ENCODE measurements at places on chromosomes 6 and 20.
A peak's percentile ranks its signal among the peaks of the same experiment; 100 is the strongest.

DNA sequence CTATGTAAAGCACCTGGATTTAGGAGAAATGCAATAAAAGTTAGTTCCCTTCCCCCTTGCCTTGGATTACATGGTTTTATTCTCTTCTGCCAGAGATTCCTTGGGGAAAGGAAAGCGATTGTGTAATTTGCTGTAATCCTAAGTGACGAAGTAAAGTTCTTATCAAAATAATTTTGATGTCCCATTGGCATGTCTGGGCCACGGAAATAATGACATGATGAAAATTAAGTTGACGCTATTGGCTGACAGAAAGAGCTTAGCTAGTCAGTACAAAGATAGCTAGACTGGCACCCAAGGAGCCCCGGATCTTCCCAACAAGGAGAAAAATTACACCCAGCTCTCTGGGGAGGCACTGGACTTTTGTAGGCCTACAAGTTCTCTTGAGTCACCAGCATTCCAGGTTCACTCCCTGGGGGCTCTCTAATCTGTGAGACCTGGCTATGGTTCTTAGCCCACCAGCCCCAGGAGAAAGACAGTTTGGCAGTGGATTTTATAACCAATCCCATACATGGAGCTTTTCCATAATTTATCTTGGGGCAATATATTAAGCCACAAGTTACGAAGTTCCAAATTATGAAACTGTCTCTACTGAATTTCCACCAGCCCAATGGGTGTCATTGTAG lies 59.9 kb downstream of the FOXA2 start:
- no peak for DNase-seq

- no peak for DNase-seq
Observed at GRCh38 chr6:15036690-15037245, 209.1 kb upstream of the JARID2 start.

DNA sequence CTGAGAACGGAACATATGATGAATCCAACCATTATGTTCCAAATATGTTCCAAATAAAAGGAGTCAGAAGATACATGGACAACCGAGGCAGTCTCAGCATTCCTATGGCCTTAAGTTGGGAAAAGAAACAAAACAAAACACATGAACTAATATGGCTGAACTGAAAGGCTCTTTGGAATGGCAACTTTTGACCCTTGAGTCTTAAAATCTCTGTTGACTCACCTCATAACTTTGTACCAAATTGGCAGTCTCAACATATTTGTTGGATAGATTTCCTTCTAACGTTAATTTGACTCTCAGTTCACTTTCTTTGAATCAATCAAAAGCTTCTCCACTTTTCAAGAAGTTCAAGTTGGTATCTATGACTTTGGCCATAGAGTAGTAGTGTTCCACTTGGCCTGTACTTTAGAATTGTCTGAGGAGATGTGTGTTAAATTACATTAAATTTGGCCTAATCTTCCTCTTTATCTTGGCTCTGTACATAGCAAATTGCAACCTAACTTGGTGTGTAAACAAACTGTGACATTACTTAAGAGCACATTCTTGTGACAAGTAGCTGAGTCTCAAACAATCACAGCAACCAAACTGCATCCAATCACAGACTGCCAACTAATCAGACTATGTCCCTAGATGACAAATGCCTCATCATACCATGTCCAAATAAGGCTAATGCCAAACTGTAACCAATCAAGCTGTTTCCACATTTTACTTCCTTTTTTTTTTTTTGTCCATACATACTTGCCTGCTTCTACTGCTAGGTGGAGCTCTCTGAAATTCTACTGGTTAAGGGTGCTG lies 208.8 kb downstream of the BMP2 start:
- no peak for DNase-seq

- peak; percentile 89 for DNase-seq
Observed at GRCh38 chr6:34546551-34547321, 9.4 kb downstream of the SPDEF start.

DNA sequence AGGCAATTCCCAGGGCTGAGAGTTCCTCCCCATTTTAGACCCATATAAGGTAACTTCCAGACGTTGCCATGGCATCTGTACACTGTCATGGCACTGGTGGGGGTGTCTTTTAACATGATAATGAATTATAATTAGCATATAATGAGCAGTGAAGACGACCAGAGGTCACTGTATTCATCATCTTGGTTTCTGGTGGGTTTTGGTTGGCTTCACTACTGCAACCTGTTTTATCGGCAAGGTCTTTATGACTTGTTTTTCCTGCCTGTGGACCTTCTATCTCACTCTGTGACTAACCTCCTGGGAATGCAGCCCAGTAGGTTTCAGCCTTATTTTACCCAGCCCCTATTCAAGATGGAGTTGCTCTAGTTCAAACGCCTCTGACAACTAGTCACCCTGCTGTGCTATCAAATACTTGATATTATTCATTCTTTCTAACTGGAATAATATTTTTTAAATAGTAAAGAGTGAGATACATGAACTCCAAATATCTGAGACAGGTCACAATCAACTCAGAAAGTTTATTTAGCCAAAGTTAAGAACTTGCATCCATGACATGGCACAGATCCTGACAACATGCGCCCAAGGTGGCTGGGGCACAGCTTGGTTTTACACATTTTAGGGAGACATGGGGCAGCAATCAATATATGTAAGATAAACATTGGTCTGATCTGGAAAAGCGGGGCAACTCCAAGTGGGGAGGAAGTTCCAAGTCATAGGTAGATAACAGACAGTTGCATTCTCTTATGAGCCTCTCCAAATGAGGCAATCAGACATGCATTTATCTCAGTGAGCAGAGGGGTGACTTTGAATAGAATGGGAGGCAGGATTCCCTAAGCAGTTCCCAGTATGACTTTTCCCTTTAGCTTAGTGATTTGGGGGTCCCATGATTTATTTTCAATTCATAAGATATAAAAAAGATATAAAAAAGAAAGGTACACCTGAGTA lies 1.2 kb upstream of the UFL1 start:
- DNase-seq = no peak

DNA sequence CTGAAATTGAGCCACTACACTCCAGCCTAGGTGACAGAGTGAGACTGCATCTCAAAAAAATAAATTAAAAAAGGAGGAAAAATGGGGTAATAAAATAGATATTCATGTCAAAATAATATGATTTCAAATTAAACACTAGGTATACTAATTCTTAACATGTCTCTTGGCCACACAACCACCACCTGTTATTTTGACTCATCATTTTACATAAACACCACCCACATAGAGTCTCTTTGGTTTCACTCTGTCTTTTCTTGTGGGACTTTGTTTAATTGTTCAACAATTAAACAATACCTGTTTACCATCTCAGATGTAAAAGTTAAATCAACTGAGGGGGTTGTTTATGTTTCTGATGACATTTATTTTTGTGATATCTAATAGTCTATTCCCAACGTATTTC lies 476.8 kb upstream of the ADGRB3 start:
- DNase-seq = no peak

GRCh38 chr6:142296975-142297604 lies 4.7 kb upstream of the ADGRG6 start:
- DNase-seq = no peak

GRCh38 chr20:49187330-49187850 lies 744 bp downstream of the STAU1 start:
- DNase-seq = no peak

GRCh38 chr6:45965007-45965406 lies 50.7 kb downstream of the CLIC5 start:
- DNase-seq = no peak

DNA sequence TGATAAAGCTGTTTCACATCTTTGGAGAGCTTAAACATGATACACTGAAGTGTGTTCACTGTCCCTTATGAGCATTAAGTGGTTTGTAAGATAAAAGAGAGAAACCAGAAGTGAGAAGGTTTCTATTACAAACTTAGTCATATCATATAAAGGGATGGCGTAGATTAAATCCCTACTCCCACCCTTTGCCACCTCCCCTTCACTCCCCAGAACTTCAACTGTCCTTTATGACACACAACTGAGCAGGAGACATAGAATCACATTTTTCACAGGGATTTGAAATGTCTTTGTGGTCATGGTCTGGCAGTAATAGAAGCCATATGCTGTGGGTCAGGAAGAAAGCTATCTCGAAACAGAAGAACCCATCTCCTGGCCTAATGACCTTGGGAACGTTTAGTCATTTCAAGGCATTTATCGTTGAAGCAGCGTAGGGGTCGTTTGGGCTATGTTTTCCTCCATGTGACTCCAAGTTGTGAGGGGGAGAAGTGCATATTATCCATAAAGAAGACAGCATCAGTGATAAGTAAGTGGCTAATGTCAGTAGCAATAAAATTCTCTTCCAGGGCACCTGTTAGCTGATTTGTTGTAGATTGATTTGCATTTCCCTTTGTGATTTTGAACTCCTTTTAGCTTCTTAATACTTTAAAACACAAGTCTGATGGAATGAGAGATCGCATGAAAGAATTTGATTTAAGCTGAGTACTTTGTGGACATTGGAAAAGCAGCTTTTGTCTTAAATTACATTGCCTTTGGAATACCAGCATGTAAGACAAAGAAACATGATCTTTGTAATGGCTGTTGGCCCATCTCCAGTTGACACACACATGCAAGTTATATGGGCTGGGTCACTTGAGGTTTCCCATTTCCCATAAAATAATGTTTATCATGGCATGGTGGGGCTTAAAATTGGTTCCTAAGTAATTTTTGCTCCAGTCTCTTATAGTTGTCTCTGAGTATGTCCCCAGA lies 501.5 kb upstream of the FLRT3 start:
- DNase-seq = no peak

DNA sequence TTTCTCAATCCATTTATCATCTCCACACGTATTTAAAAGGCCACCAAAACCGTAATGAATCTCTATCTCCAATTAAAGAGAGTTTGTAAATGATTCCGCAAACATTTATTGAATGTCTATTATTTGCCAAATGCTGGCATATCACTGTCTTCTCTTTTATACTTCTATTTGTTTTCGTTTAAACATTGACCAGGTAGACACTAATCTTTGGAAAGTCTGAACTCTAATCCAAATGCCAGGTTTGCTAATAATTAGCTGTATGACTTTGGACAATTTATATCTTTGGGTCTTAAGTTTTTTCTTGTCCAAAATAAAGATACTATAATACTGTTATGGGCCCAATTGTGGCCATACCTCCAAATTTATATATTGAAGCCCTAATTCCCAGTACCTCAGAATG lies 299.2 kb upstream of the TBX18 start:
- DNase-seq = no peak

All from NCI-H446 (cell line).